ENCODE measurements at places on chromosomes 5 and 9.

- DNase-seq, result no peak
Observed at GRCh38 chr9:38332625-38333024, 59.9 kb upstream of the ALDH1B1 start.

DNA sequence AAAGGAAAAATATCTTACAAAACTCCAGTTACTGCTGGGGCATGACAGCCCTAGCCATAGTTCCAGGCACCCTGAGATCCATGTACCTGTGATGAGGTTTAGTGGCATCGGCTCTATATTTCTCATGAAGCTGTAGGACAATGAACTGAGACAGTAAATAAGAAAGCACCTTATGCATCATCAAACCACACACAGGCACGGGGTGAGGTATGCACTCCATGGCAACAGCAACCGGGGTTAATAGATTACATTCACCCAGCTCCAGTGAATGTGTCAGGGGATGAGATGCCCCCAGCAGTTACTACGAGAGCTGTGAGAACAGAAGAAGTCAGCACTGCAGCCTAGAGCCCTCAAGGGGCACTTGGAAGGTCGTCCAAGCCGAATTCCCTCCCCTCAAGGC, 162.0 kb upstream of the S1PR3 start:
- DNase-seq, result no peak

DNA sequence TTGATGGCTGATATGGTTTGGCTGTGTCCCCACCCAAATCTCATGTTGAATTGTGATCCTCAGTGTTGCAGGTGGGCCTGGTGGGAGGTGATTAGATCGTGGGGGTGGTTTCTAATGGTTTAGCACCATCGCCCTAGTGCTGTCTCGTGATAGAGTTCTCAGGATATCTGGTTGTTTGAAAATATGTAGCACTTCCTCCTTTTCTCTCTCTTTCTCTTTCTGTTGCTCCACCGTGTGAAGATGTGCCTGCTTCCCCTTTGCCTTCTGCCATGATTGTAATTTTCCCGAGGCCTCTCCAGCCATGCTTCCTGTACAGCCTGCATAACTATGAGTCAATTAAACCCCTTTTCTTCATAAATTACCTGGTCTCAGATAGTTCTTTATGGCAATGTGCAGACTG, 111.6 kb downstream of the SREK1 start:
- DNase-seq, result no peak

DNA sequence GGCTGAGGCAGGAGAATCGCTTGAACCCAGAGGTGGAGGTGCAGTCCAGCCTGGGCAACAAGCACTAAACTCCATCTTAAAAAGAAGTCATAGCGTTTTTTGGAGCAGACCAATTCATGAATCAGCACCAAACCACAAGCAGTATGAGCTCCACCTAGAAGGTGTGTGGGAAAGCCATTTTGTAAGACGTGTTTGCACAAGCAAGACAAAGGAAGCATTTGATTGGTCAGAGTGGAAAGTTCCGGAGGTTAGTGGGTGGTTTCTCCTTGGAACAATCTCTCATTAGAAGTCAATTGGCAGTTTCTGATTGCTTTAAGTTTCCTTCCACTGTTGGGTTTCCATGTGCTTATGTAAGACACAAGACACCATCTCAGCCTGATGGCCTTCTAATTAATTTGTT, 5.0 kb downstream of the SRD5A1 start:
- no peak for DNase-seq

DNA sequence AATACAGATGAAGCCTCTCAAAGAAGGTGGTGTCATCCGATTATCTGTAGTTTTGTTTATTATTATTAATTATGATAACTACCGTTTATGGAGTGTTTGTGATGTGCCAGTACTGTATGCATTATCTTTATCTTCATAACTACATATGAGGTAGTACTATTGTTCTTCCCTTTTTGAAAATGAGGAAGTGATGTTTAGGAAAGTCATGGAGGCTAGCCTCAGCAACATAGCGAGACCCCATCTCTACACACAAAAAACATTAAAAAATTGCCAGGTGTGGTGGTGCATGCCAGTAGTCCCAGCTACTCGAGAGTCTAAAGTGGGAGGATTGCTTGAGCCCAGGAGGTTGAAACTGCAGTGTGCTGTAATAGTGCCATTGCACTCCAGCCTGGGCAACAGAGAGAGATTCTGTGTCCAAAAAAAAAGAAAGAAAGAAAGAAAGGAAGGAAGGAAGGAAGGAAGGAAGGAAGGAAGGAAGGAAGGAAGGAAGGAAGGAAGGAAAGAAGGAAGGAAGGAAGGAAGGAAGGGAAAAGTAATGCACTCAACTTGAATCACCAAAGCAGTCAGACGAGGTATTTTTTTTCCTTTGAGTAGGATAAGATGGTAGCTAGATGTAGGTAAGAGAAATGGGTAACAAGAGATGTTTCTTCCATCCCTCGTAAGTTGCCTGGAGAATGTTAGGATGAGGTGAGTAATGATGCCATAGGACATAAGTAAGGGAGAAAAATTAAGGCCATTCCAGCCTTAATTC, 47.8 kb downstream of the PAM start:
- DNase-seq, result no peak

Measured in vagina (tissue), 2 donors.